Uterine smooth muscle cell (primary cell): ENCODE measurements at places on chromosomes 5 and 9. TPM values are rescaled to one million over a fixed set of nuclear protein-coding genes. Genes with fewer than 3 reads are reported as not detected.

DIRAS2 gene
- 0.11 and 1.4 TPM in 2 replicates for total RNA-seq

IFNA2 gene
- not detected in 2 replicates for total RNA-seq

IER5L gene
- total RNA-seq: 41.9 and 74.2 TPM in 2 replicates

GDF9 gene
- total RNA-seq: 0.11 and 0.12 TPM in 2 replicates

PCDHGB1 gene
- total RNA-seq: 0.44 and 1.2 TPM in 2 replicates

SEMA4D gene
- total RNA-seq: 0.55 and 0.62 TPM in 2 replicates

ZSWIM6 gene
- 8.4 and 10.6 TPM in 2 replicates for total RNA-seq

KIF4B gene
- under 0.01 and 0.12 TPM in 2 replicates for total RNA-seq

SCGB3A1 gene
- not detected in 2 replicates for total RNA-seq

CKMT2 gene
- 8.6 and 25.2 TPM in 2 replicates for total RNA-seq

KCNIP1 gene
- total RNA-seq: not detected in 2 replicates

PCDHB5 gene
- 0.22 and 0.50 TPM in 2 replicates for total RNA-seq

FAM81B gene
- not detected in 2 replicates for total RNA-seq

TAF11L10 gene
- not detected in 2 replicates for total RNA-seq
